ENCODE measurements at places on chromosomes 12 and 14. TPM values are rescaled to one million over a fixed set of nuclear protein-coding genes. Genes with fewer than 3 reads are reported as not detected.

GRCh38 chr14:24255931-24256711 is 6.9 kb downstream of the TGM1 start:
- DNase-seq, result no peak

- no peak for DNase-seq
Measured at GRCh38 chr12:5140190-5140589, 96.5 kb downstream of the KCNA5 start.

DNA sequence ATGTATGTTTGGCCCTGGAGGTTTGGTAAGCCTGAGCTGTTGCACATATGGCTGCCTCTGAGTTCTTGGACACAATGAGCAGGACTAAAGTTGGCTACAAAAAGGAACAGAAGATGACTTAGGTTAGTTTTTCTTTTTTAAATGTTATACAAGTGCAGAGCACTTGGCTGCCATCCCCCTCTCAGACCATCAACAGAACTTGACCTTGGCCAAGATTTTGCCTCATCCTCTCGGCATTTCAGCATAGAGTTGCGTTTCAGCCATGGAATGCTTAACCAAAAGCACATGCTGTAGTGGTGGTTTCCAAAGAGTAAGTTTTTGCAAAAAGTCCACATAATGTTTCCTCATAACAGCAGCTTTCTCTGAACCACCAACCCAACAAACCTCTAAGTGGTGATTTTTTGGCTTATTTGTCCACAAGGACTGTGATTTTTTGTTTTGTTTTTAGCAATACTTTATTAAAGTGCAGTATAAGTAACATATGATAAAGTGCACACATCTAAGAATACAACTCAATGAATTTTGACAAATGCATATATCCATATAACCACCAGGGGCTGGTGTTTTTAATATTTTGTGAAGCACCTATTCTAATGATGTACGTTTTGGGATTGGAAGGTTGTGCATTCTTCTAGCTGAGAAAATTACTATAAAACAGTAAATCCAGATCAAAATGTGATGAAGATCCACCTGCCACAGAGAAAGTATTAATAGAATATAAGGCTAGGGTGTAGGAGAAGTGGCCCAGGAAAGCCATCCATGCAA is 12.1 kb upstream of the GALNT16 start:
- DNase-seq, result no peak

DNA sequence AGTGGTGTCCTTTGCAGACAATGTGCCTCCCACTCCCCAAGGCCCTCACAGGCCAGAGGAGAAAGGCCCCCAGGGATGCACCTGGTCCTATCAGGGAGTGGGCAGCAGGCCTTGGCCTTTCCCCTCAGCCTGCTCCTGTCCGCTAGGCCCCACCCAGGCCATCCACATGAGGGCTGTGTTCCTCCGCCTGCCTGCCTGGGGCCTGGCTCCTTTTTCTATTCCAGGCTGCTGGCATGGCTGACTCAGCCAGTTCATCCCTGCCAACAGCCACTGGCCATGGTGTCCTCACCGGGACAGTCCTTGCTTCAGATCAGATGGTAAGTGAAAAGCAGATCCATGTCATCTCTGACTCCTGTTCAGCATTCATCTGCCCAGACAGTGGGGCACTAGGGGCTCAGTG is 13.4 kb downstream of the ISM2 start:
- no peak for DNase-seq

GRCh38 chr12:120481022-120481767 is 11.6 kb upstream of the SRSF9 start:
- DNase-seq, result no peak

- DNase-seq, result no peak
Measured at GRCh38 chr12:123270214-123271000, 1.2 kb downstream of the CDK2AP1 start.

DNA sequence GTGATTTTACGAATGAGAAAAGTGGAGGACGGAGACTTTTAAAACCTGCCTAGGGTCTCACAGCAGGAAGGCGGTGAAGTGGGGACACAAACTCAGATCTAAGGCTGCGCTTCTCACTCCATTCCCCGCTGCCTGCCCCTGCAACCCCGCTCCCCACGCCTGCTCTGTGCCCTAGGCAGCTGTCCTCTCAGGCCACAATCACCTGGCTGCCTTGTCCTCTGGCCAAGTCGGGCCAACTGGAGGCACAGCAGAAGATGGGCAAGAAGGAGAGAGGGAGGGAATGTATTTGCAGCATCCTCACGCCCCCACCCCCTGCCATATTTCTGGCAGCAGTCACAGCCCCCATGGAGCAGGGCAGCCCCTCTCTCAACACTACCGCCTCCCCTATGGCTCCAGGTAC is 94.9 kb downstream of the CHGA start:
- DNase-seq, result no peak

- DNase-seq, result no peak
Measured at GRCh38 chr12:13044002-13044905, at the start of gene FAM234B. Gene FAM234B (plus strand): TSS chr12:13044381. CDS start chr12:13044404, 23 bp downstream.

DNA sequence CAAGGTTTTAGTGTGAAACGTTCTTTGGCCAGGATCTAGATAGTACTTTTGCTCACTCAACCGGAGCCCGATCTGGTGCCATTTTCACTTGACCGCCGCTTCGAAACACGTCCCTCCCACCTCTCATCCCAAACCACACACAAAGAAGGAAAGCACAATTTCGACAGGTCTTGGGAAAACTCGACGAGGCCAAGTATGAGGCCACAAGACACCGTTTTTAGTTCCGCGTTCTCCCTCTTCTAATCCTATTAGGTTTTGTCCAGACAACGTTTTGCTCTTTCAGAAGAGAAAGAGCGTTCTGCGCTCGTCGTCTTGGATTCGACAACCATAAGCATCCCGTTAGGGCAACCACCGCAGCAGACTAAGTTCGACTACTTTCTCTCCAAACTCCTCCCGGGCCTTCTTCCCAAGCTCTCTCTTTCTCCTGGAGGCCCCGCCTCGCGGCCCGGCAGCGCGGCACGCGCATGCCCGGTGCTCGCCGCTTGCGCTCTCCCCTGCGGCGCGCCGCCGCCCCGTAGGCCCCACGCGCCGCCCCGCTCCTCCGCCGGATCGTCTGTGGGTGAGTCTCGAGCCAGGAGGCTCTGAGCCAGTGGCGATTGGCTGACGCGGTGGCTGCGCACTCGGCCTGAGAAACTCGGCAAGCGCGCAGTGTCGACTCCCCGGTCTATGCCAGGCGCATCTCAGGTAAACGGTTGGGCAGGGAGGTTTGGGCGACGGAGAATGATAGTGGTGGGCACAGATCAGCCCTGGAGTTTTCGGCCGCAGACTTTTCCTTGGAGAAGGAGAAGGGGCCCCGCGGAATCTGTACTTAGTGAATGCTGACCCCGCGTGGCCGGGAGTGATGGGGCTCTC is at the start of gene MIPOL1:
Gene MIPOL1, plus strand, starts transcription at position 517 of the 852 bp plus-strand sequence. CDS start 49,952 bp downstream, outside the sequence.
- peak; percentile 71 for DNase-seq

- DNase-seq, result no peak
Measured at GRCh38 chr12:10753059-10753458, 29.9 kb upstream of the YBX3 start.

DNA sequence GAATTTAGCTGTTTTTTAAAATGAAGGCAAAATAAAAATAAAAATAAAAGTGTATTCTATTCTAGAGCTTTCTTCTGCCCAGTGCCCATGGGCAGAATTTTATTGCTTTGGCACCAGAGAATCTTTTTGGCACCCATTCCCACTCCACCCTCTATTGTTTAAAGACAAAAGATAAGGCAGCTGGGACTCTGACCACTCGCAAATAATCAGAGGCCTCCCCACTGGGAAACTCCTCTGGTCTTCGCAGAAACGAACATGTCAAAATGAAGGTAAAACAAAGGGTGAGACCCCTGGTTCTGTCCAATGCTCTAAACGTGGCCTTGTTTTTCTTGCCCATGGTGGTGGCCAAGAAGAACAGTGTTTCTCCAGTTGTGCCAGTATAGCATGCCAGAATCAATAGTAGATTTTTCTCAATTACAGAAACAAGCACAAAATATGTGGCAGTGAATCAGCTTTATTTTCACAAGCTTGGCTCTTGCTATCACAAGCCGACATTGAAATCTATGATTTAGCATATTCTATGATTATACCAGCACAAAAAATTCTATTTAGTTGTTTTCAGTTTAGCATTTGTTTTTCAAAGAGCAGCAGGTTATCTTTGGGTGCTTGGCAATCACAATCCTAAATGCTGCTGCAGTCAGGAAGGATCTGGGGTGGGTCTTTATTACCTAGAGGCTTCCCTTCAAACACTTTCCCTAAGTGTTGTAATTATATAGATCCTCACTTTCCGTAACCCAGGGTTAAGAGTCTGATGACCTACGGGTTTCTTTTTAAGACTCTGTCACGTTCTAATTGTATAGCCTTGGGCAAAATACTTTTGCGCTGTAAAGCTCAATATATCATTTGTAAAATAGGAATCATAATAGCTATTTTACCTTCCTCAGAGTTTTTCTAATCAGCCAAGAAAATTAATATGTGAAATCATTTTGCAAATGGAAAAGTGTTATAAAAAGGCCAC is 50.5 kb downstream of the KITLG start:
- no peak for DNase-seq

DNA sequence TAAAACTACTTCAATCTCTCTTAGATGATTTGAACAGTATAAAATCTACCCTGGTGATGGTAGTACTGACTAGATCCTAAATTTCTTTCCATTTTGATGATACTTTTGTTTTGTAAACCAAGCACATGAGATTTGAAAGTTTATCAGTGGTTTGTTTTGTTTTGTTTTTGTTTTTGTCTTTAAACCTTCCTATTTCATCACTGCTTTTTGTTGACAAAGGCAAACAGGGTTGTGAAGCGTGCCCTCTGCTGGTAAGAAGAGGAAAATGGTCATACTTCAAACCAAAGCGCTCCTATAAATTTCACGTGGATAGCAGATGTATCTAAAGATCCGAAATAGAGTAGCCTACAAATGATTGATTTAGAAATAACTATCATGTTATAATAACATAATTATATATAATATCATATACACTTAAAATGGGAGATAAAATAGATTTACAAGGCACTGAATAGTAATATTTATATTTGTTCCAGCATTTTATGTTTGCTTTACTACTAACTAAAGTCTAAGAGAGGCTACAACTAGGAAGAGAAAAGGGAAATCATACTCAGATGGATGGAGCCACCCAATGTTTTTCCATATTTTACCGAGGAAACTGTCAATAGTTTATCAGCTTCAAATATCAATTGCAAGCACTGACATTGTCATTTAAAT is 254.0 kb upstream of the USP15 start:
- no peak for DNase-seq

- no peak for DNase-seq
Measured at GRCh38 chr14:34075042-34075744, 124.3 kb upstream of the EGLN3 start.

GRCh38 chr14:59576332-59577294 is at the start of gene CCDC175:
Gene CCDC175 (minus strand): TSS chr14:59576812. CDS start chr14:59576775, 37 bp downstream.
- peak; percentile 83 for DNase-seq

GRCh38 chr14:105117257-105117646 is 51.3 kb downstream of the JAG2 start:
- no peak for DNase-seq

GRCh38 chr14:89899917-89900663 is 54.4 kb downstream of the EFCAB11 start:
- DNase-seq, result no peak

GRCh38 chr12:24630856-24631255 is 318.0 kb downstream of the BCAT1 start:
- DNase-seq, result no peak

GRCh38 chr14:86038387-86039042 is 508.6 kb downstream of the FLRT2 start:
- DNase-seq, result no peak

- no peak for DNase-seq
Measured at GRCh38 chr14:103361867-103362266, 23.3 kb upstream of the MARK3 start.

DNA sequence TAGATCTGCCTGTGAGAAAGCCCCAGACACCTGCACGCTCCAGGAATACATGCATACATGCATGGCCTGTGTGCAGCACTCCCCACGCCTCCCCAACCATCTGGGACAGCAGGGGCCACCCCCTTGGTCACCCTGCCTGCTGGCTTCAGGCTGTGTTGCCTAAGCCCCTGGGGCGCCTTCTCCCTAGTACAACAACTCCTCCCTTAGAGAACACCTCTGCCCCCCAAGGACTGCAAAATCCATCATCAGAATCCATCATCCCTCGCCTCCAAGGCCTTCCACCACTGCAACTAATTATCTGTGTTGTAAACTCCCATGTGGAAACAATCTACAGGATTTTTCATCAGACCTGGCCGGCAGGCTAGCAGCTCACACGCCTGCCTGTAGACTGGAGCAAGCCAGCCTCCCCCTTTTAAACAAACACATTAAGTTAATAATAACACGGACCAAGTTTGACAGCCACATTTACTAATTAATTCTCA is 36.8 kb downstream of the ZFP36L1 start:
- no peak for DNase-seq

DNA sequence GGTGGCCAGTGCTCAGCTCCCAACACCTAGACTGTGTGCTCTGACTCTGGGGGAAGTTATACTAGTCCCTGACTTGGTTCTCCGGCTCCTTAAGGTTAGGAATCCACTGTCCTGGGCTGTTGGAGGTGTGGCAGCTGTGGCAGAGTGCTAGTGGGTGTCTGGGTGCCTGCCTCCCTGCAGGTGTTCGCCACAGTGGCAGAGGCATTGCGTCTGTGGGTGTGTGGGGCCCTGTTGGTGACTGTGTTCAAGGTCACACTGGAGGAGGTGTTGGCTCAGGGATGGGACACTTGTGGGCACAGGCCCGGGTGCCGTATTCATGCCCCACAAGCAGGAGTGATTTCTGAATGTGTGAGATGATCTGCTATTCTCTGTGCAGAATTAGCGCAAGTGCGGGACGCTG is 467.4 kb downstream of the TMEM121 start:
- no peak for DNase-seq

Gene LRRC10
- not detected for polyA plus RNA-seq

Gene PALS1
- 21.0 TPM for polyA plus RNA-seq

Gene TCL1A
- polyA plus RNA-seq, result 1.1 TPM

Gene C14orf180
- not detected for polyA plus RNA-seq

Gene ZC2HC1C
- 7.1 TPM for polyA plus RNA-seq

Gene NKX2-1
- not detected for polyA plus RNA-seq

Gene HVCN1
- 11.2 TPM for polyA plus RNA-seq

Gene MYF6
- 0.16 TPM for polyA plus RNA-seq

Gene LTBP2
- polyA plus RNA-seq, result 96.5 TPM

Gene BIN2
- polyA plus RNA-seq, result 4.0 TPM

Gene SYNDIG1L
- 0.12 TPM for polyA plus RNA-seq

Gene TDRD9
- 1.0 TPM for polyA plus RNA-seq

Gene SIRT4
- 3.3 TPM for polyA plus RNA-seq

Gene WNT1
- polyA plus RNA-seq, result not detected

Gene HOXC4
- polyA plus RNA-seq, result 49.4 TPM
